Occipital lobe (tissue), 3 donors: ENCODE measurements at places on chromosomes 1 and 21. TPM values are rescaled to one million over a fixed set of nuclear protein-coding genes. Genes with fewer than 3 reads are reported as not detected.
A peak's percentile ranks its signal among the peaks of the same experiment; 100 is the strongest.

DNA sequence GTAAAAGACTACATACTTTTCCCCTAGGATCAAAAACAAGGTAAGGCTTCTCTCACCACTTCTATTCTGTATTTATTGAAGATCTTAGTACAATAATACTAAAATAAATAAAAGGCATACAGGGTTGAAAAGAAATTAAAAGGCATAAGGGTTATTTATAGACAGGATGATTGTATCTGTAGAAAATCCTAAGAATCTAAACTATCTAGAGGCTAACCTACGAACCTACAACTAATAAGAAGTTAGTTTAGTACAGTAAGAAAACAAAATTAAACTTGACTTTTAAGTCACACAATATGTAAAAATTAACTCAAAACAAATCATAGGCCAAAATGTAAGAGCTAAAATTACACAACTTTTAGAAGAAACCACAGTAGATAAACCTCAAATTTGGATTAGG lies 50.4 kb upstream of the ADAM30 start:
- DNase-seq: no peak

GRCh38 chr1:200836213-200836612 lies 36.6 kb upstream of the GPR25 start:
- DNase-seq: no peak

- DNase-seq: no peak
Observed at GRCh38 chr1:17207966-17208418, 3.1 kb downstream of the PADI1 start.

GRCh38 chr1:227270554-227270953 lies 47.7 kb downstream of the CDC42BPA start:
- no peak for DNase-seq

DNA sequence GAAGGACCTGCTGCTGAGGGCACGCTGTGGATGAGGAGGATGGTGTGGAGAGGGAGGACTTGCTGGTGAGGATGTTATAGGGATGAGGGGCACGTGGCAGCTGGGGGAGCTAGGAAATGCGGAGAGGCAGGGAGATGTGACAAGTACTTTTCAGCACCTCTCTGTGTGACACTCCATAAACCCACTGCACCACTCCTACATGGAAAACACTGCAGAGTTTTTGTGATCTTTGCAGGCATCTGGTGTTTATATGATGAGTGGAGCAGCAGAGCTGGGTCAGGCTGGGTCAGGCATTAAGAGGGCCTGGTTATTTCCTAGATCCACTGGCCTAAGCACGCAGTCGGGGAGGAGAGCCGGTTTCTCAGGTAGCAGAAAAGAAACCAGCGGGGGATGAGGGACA lies 167.3 kb upstream of the COA6 start:
- DNase-seq: no peak

- no peak for DNase-seq
Observed at GRCh38 chr1:212607913-212608391, 609 bp upstream of the ATF3 start.

DNA sequence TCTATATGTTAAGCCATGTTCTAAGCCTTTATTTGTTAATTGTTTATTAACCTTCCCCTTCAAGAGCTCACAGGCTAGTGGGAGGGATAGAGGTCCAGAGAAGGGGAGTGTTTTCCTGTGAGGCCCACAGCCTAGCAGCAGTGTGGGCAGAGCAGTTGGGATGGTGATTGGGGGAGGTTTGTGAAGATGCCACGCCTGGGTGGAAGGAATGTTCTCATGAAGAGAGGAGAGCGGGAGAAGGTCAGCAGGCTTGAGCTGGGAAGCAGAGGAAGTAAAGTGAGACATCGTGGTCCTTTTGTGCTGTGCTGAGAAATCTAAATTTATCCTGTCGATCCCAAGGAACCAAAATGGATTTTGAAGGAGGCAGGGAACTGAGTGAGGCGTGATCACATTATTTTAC lies 42.6 kb downstream of the TRAPPC10 start:
- DNase-seq: no peak

GRCh38 chr1:47840393-47841190 lies 156.6 kb downstream of the TRABD2B start:
- DNase-seq: no peak

DNA sequence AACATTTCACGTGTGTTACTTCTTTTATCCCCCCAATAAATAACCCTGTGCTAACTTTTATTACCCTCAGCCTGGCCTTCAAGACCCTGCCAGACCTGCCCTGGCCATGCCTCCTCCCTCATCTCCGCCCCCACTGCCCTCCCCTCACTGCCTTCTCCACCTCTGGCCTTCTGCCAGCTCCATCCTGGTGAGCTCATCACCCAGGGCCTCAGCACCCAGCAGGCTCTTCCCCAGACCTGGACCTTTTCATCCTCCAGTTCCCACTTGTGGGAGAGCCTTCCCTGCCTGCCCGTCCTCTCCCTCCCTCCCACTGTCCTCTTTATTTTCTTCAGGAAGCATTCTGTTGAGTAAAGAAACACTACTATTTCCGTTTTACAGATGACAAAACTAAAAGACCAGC lies 72.0 kb downstream of the SLC66A1 start:
- DNase-seq: no peak

GRCh38 chr1:202160377-202160940 lies at the start of gene PTPN7:
Gene PTPN7 (minus strand): TSS chr1:202160602. CDS start chr1:202159402, 1,200 bp downstream.
- no peak for DNase-seq

DNA sequence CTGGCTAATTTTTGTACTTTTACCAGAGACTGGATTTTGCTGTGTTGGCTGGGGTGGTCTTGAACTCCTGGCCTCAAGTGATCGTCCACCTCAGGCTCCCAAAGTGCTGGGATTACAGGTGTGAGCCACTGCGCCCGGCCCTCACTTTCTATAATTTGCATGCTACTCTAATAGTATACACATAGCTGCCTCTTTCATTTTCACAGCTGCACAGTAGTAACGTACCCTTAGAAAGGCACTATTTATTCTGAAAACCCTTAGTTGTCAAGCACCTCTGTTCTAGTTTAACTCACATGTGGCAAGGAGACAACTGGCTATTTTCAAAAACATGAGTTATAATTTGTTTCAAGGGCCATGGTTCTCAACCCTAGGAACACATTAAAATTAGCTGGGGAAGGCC lies 17.2 kb downstream of the TPM3 start:
- no peak for DNase-seq

DNA sequence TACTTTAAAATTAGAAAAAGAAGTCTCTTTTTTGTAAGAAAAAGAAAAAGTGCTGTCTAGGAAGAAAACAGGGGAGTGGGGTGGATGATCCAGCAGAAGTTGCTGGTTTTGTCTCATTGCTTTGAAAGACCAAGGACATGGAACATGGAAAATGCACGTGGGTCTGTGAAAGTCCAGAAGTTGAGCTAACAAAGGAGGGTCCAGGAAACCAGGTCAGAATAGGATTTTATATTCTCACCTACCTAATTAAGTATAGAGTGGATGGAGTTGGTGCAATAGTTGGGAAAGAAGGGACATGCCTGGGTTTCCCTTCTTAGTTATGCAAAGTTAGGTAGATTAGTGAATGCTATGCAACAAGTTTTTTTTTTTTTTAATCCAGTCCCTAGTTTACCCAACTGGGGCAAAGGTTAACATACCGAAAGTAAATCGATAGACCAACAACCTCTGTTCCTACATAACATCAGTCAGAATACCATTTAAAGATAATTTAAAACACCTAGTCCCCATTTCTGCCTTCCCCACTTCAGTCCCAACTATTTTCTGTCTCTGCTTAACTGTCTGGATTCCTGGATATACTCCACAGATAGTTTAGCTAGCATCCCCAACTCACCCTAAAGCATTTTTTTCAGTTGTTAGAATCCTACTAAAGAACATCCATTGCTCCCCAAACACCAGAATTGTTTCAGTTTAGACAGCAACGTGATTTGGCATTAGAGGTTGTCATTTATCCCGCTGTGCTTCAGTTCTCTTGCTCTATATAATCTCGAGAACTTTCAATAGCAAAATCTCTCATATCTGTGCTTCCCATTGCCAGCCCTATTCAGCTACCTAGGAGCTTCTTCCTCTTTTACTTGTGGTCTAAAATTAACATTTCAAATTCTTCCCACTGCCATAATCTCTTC lies 105.7 kb upstream of the PLPPR5 start:
- no peak for DNase-seq

DNA sequence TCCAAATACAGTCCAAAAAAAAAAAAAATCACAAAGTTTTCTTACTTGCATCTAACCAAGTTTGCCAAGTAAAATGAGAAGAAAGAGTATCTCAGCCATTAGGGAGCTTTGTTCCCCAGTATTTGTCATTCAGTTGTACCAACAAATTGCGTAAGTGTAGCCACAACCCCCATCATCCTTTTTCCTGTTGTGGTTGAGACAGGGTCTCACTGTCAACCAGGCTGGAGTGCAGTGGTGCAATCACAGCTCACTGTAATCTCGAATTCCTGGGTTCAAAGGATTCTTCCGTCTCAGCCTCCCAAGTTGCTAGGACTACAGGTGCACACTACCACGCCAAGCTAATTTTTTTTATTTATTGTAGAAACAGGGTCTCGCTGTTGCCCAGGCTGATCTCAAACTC lies 9.5 kb downstream of the STX6 start:
- no peak for DNase-seq

DNA sequence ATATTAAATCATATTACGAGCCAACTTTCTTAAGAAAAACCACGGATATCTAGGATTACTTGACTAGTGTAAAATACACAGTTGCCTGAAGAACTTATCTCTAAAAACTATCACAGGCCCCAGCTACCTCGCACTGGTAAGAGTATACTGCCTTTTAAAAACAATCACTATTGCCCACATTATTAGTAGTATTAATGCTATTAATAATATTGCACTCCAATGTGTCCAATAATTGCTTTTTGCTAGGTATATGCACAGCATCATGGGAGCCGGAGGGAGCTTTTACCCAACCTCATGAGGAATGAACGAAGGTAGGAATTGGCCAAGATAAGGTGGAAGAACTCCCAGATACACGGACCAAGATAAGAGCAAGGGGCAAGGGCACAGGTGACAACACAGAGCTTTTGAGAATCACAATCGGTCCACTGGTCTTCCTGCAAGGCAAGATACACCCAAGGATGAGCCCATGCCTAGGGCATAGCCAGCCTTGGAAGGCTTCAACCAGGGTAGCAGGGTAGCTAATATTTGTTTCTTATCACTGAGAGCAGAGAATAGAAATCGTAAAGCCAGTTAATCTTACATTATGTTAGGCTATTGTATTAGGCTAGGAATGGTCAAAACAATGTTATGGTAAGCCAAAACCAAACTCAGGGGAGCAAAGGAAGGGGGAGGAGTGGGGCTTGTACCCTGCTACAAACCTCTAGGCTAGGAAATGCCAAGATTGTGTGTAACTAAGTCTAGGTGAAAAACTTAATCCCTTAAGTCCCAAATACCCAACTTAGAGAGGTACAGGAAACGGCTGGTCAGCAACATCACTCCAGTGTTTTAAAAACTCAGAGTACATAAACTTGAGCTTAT lies 9.4 kb downstream of the GLUL start:
- DNase-seq: no peak

DNA sequence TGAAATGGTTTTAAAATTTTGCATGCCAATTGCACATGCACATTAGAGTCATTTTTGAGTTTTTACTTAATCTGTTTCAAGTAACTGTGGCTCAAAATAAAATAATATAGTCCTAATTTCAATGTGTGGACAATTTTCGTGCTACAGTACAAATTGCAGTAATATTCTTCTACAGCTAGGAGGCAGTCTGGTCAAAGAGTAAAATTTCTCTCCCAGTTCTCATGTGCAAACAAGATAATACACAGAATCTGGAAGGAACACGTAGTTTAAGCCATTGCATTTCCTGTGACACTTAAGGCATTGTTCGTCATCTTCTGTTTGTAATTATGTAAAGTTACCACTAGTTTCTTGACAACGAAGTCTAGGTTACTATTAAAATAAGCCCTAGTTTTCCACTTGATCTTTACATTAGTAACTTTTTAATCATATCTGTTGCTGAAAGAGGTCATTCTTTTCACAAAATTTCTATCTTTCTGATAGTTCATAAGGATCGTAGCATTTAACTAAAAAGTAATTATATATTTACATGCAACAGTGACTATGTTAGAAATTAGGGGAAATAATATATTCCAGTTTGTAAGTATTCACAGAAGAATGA lies 28.9 kb downstream of the ODR4 start:
- no peak for DNase-seq

GRCh38 chr1:145545055-145545454 lies 62.7 kb upstream of the GPR89A start:
- DNase-seq: no peak

GRCh38 chr1:156656806-156657740 lies 15.2 kb downstream of the BCAN start:
- peak; percentile 65 for DNase-seq

FCRL1 gene
- total RNA-seq: 0.16 TPM

AZIN2 gene
- total RNA-seq: 25.4 TPM

UMODL1 gene
- not detected for total RNA-seq

AIDA gene
- total RNA-seq: 37.0 TPM

PCAT6 gene
- total RNA-seq: not detected

KIF14 gene
- 1.9 TPM for total RNA-seq

CYP4Z1 gene
- total RNA-seq: 0.47 TPM

DISP1 gene
- total RNA-seq: 12.2 TPM

LINGO4 gene
- not detected for total RNA-seq

LRRC38 gene
- total RNA-seq: not detected

NOS1AP gene
- total RNA-seq: 4.1 TPM
